ENCODE measurements at places on chromosomes 2 and 18. TPM values are rescaled to one million over a fixed set of nuclear protein-coding genes. Genes with fewer than 3 reads are reported as not detected.

The CRYBA2 gene
- not detected for total RNA-seq

DNA sequence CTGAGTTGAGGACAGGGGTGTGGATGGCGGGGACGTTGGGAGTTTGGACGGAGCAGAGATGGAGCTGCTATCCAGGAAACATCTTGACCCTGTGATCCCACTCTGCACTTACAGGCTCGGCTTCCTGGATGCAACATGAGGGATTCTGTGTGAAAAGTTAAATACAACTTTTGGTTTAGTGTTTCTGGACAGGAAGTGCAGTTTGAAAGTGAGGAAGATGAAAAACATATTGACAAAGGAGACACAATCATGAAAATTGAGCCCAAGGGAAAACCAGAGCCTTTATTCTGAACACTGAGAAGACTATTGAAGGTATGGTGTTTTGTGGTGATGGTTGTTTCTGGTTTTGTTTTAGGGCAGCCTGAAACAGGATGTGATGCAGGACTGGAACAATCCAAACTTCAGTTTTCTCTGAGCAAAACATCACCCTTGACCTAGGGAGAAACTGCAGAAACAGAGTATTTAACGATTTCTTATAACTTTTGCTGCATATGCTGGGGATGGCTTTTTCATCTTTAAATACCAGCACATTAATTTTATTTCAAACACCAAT, 76.5 kb upstream of the RFX8 start:
- DNase-seq: no peak

GRCh38 chr2:172751564-172751963, 15.9 kb downstream of the RAPGEF4 start:
- DNase-seq: no peak

DNA sequence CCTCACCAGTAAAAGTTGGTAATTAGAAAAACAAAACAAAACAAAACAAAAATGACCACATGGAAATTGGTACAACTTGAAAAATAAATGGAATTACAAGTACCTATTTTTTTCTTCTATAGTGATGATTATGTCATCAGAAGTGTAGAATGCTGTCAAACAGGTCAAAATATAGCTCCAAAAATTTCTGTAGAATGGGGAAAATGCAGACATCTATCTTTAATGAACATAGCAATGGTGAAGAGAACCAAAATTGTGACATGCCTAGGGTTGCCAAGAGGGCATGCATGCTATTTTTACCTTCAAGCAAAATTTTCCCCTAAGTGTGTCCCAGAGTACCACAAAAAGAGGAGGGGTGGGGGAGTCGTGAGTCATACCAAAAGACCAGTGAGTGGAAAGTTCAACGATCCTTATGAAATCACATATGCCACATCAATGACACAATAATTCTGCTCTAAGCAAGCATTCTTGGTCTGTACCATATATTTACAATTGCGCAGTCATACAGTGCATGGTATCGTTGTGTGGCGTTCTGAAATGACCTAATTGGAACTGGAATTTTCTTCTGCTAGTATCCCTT, 1436.4 kb downstream of the SUCLG1 start:
- no peak for DNase-seq

Measured in activated T-cell treated with anti-CD3 and anti-CD28 coated beads, Interleukin-2, amount 50 U/mL, for 72 hours (primary cell).